ENCODE measurements at places on chromosomes 11 and 22.

- peak; percentile 37 for DNase-seq
Observed at GRCh38 chr22:23289851-23290724, 109.8 kb downstream of the BCR start.

DNA sequence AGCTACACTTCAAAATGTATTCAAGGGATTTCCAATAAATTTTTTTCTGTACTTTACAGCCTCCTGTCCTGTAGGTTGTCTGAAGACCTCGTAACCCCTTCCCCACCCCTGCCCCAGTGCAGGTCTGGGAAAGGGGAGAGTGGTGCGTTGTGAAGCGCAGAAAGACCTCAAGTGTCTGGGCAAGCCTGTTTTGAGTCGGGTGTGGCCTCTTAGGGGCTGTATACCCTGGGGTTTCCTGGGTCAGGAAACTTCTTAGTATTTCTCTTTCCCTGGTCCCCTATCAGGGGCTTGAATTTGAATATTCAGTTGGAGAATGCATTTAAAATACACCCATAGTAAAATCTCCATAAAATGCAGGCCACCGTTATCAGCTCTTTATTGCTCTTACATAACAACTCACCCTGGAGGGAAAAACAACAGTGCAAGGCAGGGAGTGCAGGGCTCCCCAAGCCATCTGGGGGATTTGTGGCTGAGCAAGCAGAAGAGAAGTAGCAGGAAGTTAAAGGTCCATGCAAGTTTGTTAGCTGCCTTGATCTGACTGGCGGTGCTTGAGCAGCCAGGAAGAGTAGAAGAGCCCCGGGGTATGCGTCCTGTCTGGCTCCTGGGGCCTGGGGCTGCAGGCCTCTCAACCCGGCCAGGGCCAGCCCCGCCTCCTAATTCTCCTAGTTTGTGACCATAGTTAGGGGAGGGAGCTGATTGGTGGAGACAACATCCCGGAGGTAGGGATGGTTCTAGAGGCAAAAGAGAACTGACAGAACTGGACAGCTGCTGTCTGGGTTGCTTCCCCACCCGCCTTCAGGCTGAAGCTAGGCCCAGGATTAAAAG lies 25.7 kb downstream of the ARHGAP1 start:
- no peak for DNase-seq

DNA sequence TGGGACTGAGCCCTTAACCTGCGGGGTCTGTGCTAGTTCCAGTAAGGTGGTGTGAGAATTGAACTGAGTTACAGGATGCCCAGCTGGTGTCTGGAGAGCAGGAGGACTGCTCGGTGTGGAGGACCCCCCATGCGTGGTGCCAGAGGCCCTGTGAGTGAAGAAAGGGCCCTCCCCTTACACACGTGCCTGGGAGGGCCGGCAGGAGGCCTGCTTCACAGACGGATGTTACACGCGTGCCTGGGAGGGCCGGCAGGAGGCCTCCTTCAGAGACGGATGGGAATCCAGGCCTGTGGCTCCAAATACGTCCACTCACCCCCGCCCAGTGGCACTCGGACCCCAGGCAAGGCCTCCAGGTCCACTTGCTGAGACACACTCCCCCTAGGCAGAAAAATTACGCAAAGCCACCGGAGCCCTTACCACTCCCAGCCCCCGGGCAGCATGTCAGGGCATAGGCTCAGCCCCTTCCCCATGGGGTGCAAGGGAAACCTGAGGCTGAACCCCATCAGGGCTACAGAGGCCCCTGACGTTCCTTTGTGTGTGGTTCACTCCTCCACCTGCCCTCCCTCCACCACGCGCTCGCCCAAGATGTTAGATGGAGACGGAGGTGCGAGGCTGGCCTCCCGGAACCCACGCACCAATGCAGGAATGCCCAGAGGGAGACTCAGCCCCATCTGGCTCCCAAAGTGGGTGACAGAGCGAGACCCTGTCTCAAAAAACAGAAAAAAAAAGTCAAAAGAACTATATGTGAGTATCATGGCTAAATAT lies 227.8 kb downstream of the BRD1 start:
- no peak for DNase-seq

DNA sequence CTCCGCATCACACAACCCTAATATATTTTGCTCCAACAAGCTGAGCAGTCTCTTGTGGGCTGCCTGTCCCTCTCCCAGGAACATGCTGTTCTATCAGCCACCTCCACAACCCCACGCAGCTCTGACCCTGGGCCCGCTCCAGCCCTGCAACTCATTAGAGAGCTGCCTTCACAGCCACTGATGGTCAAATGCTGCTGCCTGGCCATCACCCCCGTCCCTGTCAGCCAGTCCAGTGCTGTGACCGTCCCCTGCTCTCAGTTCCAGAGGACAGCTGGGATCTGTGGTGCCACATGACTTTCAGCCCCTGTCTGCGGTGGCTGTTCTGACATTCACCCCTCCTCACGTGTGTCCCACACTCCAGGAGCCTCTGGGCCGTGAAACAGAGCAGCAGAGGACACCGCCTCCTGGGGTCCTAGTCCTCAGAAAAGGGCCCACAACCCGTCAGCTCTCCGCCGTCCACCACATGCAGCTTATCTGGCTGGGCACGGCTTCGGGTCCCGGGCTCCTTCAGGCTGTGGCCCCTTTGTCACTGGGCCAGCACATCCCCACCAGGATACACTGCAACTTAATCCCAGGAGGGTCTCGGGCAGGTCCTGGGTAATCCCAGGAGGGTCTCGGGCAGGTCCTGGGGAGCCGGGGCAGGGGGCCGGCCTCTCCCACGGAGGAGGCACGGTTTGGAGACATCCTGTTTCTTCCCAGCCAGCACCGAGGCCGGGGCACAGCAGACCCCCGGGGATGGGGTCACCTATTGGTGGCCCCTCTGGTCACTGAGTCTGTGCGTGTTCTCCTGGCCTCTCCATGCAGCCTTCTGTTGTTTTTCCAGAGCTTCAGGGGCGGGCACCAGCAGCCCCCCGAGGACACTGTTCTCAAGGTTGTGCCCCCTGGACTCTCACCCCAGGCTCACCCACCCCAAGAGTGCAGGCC lies 15.1 kb downstream of the CRELD2 start:
- no peak for DNase-seq

DNA sequence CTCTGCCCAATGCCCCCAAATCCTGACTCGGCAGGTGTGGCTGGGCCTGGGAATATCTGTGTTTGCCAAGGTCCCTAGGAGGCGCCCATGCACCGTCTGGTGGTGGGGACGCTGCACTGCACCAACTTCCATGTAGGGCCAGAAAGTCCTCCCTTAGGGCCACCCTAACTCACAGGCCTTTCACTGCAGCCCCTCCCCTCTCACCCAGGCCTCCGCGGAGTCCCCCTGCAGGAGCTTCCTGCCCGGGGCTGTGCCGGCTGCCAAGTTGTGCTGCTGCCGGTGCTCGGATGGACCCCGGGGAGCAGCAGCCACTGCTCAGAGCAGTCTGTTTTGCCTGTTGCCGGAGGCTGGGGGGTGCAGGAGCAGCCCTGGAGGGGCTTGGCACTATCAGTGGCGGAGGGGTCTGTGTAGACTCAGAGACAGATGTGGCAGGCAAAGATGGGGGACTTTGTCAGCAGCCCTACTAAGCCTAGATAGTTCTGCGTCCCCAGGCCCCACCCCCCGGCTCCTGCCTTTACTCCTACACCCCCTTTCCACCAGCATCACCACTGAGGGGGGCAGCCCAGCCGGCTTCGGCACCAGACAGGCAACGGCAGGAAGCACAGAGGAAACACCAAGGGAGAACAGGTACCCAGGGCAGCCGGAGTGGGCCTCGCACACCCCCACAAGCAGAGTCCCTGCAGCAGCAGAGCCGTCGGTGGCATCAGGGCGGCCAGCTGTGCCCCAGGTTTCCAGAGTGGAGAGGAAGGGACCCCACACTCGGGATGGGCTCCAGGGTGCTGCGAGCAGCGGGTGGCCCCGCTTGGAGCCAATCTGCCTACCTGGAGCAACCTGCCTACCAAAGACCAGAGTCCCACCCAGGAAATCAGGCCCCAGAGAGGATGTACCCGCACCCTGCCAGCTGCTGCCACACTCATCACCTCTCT lies 124.3 kb downstream of the TRIM29 start:
- DNase-seq, result no peak

GRCh38 chr22:37100589-37101127 lies 8.9 kb downstream of the TMPRSS6 start:
- no peak for DNase-seq

GRCh38 chr11:118171269-118172062 lies 5.0 kb downstream of the SCN2B start:
- DNase-seq, result peak; percentile 63

- no peak for DNase-seq
Observed at GRCh38 chr11:10674440-10674855, 19.1 kb downstream of the IRAG1 start.

Data from activated T-cell treated with anti-CD3 and anti-CD28 coated beads for 24 hours (primary cell).